ENCODE measurements at places on chromosomes 12 and 14.

DNA sequence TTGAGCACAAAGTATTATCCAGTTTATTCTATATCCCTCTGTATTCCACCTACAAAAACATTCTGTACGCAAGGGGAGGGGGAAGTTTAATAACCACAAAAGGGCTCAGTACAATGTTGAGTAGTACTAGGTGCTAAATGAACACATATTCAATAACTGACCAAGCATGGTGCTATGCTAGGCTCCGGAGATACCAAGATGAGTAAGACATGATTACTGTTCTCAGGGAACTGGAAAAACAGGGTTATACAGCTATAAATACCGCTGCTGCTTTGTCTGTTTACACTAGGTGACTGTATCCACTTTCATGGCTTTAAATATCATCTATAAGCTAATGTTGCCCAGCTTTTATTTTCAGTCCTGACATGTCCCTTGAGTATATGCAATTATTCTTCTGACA is 135.8 kb downstream of the INSM2 start:
- no peak for DNase-seq

- no peak for DNase-seq
Measured at GRCh38 chr14:103693515-103693914, 21.7 kb downstream of the XRCC3 start.

DNA sequence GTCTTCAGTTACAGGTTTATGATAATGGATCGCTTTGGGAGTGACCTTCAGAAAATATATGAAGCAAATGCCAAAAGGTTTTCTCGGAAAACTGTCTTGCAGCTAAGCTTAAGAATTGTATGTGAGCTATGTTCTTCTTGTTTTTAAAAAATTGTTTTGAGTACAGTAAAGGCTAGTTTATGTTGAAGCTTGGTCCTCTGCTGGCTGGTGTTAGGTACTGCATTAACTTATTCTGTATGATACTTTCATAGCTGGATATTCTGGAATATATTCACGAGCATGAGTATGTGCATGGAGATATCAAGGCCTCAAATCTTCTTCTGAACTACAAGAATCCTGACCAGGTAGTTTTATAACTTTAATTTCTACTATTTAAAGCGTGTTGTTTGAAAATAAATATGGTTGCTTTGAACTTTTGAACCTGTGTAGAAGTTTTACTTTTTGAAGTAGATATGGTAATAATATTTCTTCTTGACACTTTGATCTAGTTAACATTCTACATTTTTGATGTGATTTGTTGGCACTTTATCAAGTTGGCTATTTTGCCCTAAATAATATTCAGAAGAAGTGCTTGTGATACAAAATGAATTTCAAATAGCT is 55.7 kb downstream of the VRK1 start:
- DNase-seq = no peak

- no peak for DNase-seq
Measured at GRCh38 chr12:68794653-68795251, 13.2 kb upstream of the MDM2 start.

- no peak for DNase-seq
Measured at GRCh38 chr12:95637471-95638155, 86.3 kb upstream of the USP44 start.

DNA sequence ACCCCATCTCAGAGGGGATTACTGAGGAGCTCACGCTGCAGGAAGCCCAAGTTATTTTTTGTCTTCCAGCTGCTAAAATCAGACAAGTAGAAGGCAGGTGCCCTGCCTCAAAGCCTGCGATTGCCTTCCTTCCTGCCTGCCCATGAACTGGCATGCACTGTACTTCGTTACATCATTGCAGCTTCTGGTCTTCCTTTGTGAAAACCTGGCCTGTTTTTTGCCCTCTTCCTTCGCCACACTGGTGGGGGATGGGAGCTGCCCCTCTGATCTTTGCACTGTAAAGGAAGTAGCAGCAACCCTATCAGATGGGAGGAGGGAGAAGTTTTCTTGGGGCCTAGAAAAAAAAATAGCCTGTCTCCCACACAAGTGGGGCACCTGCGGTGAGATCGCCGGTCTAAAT is 1098.7 kb downstream of the BCL11B start:
- DNase-seq = peak; percentile 67

DNA sequence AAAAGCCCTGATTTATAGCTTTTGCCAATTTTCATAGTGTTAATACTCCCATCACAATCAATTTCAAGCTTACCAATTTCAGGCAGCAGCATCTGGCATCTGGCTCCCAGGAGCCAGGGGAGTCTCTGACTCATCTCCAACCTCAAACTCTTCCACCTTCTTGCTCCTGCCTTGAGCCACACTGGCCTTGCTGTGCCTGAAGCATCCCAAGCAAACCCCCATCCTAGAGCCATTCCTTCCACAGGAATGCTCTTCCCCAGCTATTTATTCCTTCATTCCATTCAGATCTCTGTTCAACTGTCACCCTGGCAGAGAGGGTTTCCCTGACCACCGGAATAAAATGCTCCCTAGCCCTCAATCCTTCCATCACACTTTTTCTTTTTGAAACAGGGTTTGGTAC is 13.9 kb upstream of the PPP1CC start:
- DNase-seq = no peak

- DNase-seq = no peak
Measured at GRCh38 chr12:112973818-112974231, 4.5 kb upstream of the OAS2 start.

GRCh38 chr12:58262796-58263195 is 321.4 kb downstream of the ATP23 start:
- no peak for DNase-seq

- DNase-seq = no peak
Measured at GRCh38 chr14:69815556-69815955, 18.5 kb upstream of the SLC10A1 start.

- DNase-seq = no peak
Measured at GRCh38 chr14:61197416-61197815, 83.7 kb downstream of the TMEM30B start.

GRCh38 chr12:70040141-70040540 is 203.1 kb upstream of the CNOT2 start:
- DNase-seq = no peak

DNA sequence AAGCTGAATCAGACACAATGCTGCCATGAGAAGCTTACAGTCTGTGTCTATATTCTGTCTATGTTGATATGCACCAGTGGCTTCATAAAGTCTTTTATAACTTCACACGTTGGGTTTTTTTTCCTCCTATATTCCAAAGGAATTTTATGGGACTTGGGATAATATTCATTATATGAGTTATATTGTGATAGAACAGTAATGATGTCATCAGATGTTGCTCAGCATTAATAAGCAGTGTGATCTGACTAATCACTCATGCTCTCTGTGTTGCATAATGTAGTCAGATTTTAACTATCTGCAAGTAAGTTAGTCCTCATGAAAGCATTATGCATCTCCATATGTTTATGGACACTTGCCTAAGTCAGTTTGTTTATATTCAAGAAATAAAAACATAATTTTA is 159.6 kb downstream of the PLCZ1 start:
- DNase-seq = no peak

DNA sequence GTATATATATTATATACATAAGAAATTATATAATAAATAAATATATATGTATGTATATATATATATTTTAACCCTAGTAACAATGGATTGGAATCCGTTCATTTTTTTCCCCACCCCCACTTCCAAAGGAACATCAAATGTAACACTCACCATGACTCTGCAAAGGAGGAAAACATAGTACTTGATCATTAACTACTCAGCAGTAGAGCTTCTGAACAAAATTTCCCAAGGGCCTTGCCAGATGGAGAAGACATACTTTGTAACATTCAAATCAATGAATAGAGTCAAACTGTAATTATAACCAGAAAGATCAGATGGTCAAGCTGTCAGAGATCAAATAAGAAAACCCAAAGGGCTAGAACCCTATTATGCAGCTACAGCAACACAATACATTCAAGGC is 126.0 kb upstream of the CNTN1 start:
- DNase-seq = no peak

- no peak for DNase-seq
Measured at GRCh38 chr14:33029511-33029910, 90.8 kb downstream of the NPAS3 start.

GRCh38 chr12:321606-322326 is 59.1 kb upstream of the SLC6A13 start:
- no peak for DNase-seq

DNA sequence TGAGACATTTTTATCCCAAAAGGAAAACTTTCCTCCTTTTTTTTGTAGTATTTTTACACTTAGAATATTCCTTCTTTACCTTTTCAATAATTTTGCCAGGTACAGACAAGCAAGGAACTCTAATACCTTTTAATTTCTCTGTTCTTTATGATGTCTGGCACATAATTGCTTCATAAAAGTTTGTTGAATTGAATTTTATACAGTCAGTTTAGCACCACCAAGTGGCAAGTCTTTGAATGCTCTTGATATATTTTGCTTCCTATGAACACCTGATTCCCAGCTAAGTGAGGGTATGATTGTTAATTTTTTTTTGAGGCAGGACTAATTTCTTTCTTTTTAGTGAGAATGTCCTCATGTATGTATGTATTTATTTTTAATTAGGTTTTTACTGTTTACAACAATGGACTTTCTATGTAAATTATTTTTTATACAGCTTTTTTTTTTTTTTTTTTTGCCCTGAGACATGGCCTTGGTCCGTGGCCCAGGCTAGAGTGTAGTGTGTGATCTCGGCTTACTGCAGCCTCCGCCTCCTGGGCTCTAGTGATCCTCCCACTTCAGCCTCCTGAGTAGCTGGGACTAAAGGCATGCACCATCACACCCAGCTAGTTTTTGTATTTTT is 6.9 kb downstream of the TBC1D15 start:
- no peak for DNase-seq

- DNase-seq = no peak
Measured at GRCh38 chr14:83825843-83826242, 1704.1 kb upstream of the FLRT2 start.

DNA sequence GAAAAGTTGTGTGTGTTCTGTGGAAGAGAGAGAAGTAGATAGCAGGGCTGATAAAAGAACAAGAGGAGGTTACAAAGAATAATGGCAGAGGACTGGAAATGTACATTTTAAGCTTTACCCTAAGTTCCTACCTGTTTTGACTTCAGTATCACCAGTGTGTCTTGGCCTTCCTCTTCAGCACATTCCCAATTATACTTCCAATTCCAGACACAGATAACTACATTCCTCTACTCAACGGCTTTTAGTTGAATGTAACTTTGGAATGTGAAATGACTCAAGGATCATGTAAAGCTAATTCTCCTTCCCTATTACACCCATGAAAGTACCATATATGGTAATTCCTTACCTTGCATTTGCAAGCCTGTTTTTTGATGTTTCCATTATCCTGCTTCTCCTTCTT is 5.0 kb downstream of the MGST1 start:
- no peak for DNase-seq

- no peak for DNase-seq
Measured at GRCh38 chr14:93369713-93370266, 22.8 kb downstream of the COX8C start.

GRCh38 chr12:25404955-25405354 is 148.1 kb downstream of the LMNTD1 start:
- DNase-seq = no peak
